NCI-H460 (cell line): ENCODE measurements at places on chromosomes 3 and 15. TPM values are rescaled to one million over a fixed set of nuclear protein-coding genes. Genes with fewer than 3 reads are reported as not detected.

DNA sequence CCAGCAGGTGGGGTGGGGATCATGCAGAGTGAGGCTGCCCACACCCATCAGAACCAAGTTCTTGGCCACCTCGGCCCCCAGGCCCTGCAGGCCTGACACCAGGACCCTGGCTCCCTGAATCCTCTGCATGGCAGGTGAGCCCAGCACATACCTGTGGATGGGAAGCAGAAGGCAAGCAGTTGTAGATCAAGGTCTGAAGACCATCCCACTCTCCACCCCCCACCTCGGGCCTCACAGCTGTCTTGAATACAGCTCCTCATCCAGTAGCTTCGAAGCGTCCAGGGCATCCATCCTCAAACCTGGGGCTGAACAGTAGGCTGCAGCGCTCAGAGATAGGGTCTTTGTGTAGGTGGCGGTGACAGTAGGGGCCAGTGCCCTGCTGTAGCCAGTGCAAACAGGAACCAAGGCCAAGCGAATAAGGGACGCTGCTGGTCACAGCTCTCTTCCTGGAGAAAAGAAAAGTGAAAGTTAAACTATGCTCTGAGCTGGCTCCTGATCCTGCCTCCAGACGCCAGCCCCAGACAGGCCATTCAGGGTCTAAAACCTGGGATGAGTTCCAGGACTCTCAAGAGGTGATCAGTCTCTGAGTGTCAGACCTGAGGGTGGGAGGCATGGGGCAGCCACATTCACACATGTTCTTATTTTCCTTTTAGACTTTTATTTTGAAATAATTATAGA is at the start of gene UBA7:
TSS of gene UBA7 (minus strand) at position 457 of the 678 bp plus-strand sequence. CDS start at position 291, 166 bp downstream.
- DNase-seq: no peak

GRCh38 chr3:143215059-143215458 is 95.5 kb downstream of the CHST2 start:
- DNase-seq: no peak

DNA sequence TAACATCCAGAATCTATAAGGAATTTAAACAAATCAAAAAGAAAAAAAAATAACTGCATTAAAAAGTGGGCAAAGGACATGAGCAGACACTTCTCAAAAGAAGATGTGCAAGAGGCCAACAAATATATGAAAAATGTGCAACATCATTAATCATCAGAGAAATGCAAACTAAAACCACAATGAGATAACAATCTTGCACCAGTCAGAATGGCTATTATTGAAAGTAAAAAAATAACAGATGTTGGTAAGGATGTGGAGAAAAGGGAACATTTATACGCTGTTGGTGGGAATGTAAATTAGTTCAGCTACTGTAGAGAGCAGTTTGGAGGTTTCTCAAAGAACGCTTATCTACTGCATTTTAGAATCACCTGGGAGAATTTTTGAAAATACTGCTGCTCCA is 186.1 kb downstream of the OTOL1 start:
- DNase-seq: no peak

DNA sequence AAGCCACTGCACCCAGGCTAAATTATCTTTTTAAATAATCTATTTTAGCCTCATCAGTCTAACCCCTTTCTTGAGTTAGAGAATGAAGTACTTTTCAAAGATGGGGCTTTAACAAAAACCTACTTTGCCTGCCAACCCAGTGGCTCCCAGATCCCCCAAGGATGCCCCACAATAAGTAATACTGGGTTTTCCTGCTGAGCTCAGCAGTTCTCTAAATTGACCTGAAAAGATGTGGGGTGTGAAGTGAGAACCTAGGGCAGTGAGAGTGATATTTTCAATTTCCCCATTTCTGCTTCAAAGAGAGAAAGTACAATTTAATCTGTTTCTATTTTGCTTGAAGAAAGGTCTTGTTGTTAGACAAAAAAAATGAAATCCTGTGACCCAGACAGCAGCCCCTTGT is 318.5 kb upstream of the UMPS start:
- DNase-seq: no peak

DNA sequence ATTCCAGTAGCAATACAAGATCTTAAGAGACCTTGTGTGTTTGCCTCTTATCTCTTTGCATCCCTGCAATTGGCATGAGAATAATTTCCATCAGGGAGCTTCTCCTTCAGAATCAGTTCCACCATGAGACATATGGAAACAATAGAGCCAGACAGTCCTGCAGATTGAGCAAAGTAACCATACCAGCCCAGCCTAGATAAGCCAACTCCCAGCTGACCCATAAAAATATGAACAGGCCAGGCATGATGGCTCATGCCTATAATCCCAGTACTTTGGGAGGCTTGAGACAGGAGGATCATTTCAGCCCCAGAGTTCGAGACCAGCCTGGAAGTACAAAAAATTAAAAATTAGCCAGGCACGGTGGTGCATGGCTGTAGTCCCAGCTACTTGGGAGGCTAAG is 12.7 kb downstream of the CNTN3 start:
- no peak for DNase-seq

DNA sequence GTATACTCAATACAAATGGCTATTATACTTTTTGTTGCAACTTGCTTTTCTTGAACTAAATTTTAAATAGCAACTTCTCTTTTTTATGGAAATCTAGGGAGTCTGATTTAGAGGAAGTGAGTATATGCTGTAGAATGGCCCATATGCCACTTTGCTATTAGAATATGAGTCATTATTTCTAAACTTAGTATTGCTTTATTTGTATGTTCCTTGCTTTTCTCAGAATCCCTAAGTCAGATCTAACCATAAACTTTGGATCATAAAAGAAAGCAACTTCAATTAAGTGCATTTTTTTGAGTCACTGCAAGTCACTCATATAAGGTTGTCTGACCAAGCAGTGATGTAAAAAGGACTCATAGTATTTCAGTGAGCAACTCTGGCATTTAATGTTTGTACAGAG is 17.5 kb upstream of the SPTSSB start:
- no peak for DNase-seq

DNA sequence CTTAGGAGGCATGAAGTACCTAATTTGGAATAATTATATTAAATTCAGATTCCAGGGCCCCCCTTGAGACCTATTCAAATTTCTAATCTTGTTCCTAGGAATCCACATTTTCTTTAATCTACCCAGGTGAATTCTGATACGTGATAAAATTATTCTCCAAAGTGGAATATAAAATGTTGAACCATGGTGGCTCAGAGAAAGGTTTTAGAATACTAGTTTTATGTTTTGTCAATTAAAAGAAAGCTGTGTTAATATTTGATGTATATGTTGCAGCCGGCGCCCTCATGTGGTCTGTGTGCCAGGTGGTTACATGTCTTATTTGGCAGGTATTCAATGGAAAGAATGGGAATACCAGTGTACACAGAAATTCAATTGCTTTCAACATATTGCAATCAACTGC is 321.8 kb downstream of the FEZF2 start:
- DNase-seq: no peak

- no peak for DNase-seq
Measured at GRCh38 chr3:177835917-177836316, 638.6 kb upstream of the TBL1XR1 start.

DNA sequence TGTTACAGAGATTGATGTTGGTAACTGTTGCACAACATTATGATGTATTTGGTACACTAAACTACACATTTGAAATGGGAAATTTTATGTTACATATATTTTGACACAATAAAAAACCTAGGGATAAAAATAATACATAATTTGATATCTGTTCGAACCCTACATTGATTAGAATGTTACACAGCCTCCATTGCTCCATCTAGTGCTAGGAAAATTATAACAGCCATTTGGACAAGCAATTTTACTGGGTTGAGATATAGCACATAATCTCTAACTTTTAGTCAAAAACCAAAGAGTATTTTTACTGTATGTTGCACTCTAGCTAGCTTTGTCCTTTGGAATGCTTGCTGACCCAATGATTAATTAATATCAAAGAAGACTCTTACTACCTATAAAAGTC is 108.1 kb downstream of the LSAMP start:
- DNase-seq: no peak

- DNase-seq: no peak
Measured at GRCh38 chr3:107769882-107770281, 247.1 kb downstream of the BBX start.

DNA sequence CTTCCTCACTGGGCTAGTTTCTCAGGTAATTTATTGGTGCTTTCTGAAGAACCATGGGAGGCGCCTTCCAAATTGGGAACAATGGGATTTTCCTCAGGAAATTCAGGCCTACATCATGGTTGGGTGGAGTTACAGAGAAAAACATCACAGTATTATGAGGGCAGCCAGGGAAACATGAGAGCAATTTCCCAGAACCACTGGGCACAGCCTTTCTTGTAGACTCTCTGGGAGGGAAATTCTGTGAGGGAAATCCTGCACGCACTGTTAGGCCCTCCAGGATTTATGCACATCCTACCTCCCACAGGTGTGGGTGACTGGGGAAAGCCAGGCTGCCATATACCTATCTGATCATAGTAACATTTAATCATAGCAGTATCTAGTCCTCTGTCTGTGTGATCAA is 13.2 kb downstream of the POPDC2 start:
- no peak for DNase-seq

The PLAAT1 gene
- total RNA-seq: 2.2 and 3.7 TPM in 2 replicates
